Peyer's patch (tissue), 4 donors: ENCODE measurements at places on chromosomes 12 and 14. TPM values are rescaled to one million over a fixed set of nuclear protein-coding genes. Genes with fewer than 3 reads are reported as not detected.

DNA sequence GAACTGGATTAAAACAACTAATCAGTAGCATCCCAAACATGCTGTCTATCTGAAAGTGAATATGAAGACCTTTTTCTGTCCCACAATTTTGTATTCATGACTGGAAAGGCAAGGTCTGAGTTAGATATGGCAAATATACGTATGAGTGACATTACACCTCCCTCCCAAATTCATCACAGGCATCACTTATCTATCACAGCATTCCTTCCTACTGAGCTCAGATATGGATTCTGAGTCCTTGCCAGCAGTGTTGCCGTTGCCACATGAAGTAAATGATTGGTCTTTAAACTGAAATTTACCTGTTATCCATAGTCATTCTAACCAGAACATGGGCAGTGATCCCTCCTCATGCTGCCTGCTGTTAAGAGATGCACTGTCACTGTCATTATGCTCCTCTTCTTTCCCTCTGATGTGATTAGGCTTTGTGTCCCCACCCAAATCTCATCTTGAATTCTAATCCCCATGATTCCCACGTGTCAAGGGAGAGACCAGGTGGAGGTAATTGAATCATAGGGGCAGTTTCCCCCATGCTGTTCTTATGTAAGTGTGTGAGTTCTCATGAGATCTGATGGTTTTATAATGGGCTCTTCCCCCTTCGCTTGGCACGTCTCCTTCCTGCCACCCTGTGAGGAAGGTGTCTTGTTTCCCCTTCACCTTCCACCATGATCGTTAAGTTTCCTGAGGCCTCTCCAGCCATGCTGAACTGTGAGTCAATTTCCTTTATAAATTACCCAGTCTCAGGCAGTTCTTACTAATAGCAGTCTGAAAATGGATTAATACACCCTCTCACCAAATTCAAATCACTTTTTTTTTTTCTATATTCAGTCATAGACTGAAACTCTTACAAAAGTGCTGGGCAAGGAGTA, 288.4 kb downstream of the NUAK1 start:
- no peak for DNase-seq

Gene LUM
- 40.5 TPM for total RNA-seq

Gene TAS2R7
- total RNA-seq, result not detected

DNA sequence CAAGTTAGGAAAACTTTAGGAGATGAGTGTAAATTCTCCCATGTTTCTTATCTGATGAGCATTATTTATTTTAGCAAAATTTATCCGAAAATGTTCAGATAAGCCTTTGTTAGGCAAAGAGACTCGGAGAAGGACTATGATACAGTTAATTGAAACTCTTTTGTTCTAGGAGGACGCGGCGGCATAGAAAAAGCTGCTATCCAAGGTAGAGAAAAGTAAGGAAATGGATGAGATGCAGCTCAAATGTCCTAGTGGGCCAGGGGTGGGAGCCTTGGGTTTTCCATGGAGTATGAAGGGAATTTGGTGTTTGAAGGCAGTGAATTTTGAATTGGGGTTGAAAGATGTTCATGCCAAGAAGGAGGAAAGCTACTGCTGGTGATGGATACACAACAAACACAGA, 1504.5 kb downstream of the AACS start:
- no peak for DNase-seq

Gene ADSS1
- total RNA-seq, result 16.9 TPM

DNA sequence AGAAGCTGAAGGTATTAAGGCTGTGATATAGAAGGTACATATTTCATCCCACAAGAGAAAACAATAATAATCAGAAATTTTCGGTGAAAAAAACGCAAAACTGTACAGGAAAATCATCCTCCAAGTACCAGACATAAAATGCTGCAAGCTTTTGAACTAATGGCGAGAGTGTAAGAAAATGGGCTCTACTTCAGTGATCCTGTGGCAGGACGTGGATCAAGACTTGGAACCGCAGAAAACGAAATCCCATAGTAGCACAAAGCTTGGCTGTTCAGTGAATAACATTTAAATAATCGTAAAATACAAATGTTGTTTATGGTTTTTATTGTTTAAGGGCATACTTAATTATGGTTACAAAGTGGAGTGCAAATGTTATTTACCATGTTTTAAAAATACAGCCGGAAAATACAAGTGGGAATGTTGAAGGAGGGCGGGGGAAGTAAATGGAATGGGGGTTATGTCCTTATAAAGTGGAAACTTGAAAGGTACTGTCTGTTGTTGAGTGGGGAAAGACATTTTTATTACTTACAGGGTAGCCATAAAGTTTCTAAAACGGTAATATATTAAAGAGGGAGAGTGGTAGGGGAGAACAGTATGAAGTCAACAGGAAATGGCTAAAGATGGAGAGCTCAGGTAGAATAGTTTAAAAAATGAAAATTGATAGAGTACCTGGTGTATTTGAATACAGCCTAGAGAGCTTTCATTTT, 1.1 kb downstream of the SMIM10L1 start:
- no peak for DNase-seq

GRCh38 chr14:25944020-25944419, 653.8 kb downstream of the NOVA1 start:
- DNase-seq, result no peak

- peak; percentile 60 for DNase-seq
These were observed 6.9 kb upstream of the BMP4 start for GRCh38 chr14:53963320-53964227.

Gene CPNE6
- total RNA-seq, result not detected

- no peak for DNase-seq
These were observed 315.8 kb downstream of the BCL11B start for GRCh38 chr14:98956181-98956580.

Gene IFNG
- total RNA-seq, result not detected

DNA sequence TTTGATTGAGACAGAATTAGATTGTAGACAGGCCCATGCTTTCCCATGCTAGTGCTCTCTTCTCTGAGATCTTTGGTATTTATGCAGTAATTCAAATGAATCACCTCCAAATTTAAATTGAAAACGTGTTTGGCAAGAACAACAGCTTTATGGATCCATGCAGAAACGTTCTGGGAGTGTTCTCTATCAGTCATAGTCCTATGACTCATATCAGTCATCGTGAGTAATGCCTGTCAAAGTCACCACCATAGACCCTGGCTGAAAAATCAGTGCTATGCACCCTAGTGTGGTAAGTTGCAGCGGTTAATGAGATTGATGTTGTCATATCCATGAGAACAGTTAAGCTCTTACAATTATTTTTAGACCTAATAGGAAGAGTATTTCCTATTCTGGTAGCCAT, 90.1 kb upstream of the FOXG1 start:
- no peak for DNase-seq
